Caudate nucleus (tissue), 63 donors: ENCODE measurements at places on chromosomes 5 and 9.

DNA sequence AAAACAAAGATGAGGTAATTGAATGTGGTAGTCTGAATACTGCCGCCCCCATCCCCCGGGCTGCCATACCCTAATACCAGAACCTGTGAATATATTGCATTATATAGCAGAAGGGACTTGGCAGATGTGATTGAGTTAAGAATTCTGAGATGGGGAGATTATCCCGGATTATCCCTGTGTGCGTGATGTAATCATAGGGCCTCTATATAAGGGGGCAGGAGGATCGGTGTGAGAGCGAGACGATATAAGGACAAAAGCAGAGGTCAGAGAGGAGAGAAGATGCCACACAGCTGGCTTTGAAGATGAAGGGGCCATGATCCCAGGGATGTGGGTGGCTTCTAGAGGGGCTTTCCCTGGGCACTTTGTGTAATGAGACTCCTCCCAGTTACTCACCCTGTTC lies 101.7 kb upstream of the TLE1 start:
- DNase-seq, result no peak

DNA sequence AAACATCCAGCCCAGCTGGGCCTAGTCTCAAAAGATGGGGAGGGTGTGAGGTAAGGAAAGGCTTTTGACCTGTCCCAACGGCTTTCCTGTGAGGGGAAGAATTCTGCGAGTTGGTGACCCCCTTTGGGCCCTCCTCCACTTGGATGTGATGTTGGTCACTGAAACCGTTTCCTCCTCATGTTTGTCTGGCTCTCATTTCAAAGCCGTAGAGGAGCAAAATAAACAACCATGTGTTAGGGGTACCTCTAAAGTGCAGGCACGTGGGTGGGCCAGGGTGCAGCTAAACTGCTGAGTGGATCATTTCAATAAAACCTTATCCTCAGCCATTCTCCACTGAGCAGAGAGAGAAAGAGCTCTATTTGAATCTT lies 84.3 kb upstream of the MELK start:
- no peak for DNase-seq

GRCh38 chr5:118461436-118461835 lies 526.9 kb downstream of the DTWD2 start:
- DNase-seq, result no peak

- DNase-seq, result no peak
Measured at GRCh38 chr5:157271740-157272271, 5.9 kb downstream of the CYFIP2 start.

DNA sequence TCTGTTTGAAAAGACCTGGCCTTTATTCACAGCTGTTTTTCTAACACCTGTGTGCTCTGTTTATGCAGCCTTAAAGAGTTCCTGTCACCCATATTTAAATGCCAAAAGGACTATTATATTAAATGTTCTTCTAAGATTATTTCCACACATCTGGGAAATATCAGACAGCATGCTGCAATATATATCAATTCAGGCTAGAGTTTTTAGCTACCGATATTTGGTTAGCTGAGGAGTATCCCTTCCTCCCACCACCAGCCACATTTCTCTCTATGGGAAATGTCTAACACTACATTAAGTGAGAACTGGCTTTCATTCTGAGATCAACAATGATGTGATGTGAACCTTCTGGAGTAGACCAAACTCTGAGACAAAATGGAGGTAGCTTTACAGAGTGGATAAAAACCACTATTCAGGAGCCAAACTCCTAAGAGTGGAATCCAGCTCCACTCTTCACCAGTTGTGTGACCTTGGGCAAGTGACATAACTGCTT lies 509.2 kb downstream of the ZNF608 start:
- DNase-seq, result no peak

DNA sequence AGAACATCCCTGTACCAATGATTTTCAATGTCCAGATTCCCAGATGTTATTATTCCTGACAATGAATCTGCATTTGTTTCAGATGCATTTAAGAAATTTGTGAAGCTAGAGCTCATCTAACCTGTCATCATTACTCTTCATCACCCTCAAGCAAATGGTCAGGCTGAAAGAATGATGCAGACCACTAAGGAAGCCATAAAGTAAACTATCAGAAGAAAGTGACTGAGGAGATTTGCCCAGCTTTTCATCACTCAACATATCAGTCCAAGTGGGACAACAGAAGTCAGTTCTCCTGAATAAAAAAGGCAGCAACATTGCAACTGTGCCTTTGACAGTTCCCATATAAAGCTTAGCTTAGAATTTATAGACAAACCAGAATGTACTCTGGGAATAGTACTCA lies 419.9 kb downstream of the PDE4D start:
- DNase-seq, result no peak

GRCh38 chr9:128713941-128714573 lies 9.9 kb downstream of the ZDHHC12 start:
- DNase-seq, result no peak

DNA sequence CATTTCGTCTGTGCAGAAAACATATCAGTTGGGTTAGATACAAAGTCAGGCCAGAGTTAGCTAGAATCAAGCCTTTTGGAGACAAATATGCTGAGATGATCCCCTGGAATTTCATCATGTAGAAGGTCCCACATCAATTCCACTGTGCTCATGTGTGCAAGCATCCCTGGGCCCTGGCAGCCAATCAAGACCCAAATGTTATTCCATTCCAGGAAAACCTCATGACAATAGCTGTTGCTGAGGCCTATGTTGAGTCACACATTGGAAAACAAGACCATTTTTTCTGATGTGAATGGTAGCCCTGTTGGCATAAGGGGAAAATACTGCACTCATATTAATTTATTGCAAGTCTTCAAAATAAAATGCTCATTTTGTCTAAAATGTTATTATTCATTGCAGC lies 11.5 kb downstream of the SPOCK1 start:
- no peak for DNase-seq

- DNase-seq, result no peak
Measured at GRCh38 chr5:113673041-113673440, 159.5 kb downstream of the YTHDC2 start.

DNA sequence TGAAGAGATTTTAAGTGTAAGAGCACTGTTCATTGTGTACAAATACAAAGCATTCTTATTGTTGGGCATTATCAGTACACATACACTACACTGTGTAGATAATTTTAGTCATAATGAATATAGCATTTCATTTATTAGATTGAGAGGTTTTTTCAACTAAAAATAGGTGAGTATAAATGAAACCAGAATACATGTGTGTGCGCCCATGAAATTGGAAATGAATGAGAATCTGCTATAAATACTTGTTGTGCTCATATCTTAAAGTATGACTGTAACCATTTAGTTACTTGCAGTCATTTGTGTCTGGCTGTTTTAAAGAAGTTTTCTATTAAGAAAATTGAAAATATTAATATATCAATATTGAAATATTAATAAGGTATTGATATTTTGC lies 189.0 kb upstream of the MEF2C start:
- no peak for DNase-seq

DNA sequence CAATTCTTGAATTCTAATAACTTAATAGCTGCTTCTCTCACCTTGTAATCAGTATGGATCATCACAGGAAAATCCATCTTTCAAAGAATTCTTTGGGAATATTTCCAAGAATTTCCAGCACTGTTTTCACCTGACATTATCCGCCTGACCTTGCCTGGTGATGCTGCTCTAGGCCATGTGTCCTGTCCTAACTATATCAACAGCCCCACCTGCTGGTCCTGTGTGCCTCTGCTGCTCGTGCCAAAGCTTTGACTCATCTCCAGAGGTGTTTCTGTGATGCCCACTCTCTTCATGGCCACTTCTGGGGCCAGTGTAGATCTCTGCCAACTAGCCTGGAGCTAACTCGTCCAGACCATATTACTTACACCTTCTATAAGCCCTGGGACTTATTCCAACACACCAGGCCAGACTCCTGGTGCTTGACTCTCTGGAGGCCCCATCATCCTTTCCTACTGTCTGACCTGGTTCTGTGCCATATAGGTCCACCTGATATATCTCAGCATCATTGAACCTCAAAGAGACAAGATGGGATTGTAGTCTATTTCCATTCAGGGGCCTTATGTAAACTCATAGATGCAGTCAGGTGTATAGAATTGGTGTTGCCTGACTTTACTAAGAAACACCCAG lies 67.5 kb upstream of the CKMT2 start:
- DNase-seq, result peak; percentile 32
